Testis (tissue), 5 donors: ENCODE measurements at places on chromosomes 7 and 10.

GRCh38 chr7:3605222-3605621 lies 304.2 kb downstream of the SDK1 start:
- DNase-seq: no peak

DNA sequence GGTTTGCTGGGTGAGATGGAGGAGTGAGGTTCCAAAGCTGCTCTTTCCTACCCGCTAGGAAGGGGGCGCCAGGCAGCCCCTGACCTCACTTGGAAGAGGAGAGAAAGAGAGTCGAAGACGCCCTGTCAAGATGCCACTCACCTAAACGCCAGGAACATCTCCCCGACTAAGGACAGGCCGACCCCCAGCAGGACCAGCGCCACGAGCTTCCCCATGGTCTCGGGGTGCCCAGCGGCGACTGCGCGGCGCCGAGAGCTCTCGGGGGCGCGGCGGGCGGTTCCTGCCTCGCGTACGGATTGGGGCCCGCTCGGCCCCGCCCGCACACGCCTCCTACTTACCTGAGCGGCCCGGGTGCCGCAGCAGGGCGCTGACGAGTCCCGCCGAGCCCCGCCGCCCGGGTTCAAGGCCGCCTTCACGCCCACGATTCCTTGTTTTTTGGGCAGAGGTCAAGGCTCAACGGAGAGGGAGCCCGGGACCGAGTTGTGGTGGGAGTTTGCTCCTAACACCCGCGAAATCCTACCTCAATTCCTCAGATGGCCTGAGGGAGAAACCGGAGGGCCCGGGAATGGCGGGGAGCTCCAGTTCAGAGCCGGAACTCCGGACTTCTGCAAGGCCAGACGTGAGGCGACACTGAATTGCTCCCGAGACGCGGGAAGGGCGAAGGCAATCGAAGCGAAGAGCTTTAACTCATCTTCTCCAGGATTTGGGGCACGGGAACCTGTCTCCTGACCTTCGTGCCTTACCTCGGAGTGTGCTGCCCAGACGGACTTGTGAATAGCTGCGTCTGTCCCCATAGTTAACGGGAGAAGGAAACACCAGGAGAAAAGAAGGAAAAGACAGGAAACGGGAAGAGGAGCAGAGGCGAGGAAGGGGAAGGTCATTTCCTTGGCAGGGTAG lies at the start of gene PON3:
Gene PON3 (minus strand): TSS at position 240 of the 897 bp plus-strand sequence. CDS start 25 bp downstream, at position 215.
- peak; percentile 66 for DNase-seq

DNA sequence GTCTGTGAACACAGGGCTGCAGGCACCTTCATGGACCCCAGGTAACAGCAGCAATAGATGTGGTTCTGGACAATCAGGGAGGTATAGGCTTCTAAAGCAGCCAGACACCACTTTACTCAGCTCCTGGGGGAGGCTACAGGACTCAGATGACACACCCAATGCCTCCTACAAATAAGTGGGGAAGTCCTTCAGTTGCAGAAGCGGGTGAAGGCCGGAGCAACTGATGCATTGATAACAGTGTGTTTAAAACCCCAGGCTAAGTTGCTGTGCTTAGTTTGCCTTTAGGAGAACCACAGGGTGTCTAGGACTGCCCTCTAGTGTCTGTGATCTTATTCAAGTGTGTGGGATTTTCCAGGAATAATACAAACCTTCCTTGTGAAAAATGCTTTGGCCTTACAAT lies 5.9 kb upstream of the ITGA8 start:
- DNase-seq: peak; percentile 29

DNA sequence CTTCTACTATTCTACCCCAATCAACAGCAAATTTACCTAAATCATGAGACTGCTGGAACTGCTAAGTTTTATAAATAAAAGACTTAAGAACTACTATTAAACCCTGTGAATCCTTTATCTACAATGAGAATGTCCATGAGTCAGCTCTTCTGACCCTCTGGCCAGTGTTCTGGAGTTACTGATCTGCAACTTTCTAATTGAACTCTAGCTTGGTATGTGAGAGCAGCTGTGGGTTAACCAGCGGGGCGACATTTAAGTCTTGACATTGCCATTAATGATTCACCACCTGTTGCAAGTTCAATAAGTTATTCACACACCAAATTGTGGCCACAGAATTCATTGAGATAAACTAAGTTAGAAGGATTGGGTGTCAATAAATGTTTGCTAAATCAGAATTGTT lies 359.8 kb downstream of the PCDH15 start:
- DNase-seq: no peak

DNA sequence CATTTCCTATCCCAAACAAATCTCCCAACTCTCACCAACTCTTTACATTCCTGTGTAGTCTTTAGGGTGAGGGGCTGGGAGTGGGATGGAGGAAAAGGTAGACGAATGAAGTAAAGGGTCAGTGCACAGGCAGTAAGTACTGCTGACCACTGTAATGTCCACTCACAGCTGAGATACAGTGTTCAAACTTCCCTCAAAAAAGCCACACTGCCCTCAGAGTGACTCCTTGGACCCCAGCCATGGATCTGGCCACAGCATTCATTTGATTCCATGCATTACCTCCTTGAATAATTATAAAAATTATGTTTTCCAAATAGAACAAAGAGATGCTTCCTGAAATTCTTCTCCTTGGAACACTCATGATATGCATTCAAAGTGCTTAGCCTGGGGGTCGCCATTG lies 19.8 kb upstream of the HIPK2 start:
- no peak for DNase-seq

GRCh38 chr7:22196429-22196828 lies 160.5 kb downstream of the RAPGEF5 start:
- no peak for DNase-seq

GRCh38 chr10:28666751-28667467 lies 10.4 kb upstream of the BAMBI start:
- no peak for DNase-seq
